ENCODE measurements at places on chromosomes 7 and 10.

- DNase-seq: no peak
These were observed 16.0 kb downstream of the RNF32 start for GRCh38 chr7:156656598-156656997.

DNA sequence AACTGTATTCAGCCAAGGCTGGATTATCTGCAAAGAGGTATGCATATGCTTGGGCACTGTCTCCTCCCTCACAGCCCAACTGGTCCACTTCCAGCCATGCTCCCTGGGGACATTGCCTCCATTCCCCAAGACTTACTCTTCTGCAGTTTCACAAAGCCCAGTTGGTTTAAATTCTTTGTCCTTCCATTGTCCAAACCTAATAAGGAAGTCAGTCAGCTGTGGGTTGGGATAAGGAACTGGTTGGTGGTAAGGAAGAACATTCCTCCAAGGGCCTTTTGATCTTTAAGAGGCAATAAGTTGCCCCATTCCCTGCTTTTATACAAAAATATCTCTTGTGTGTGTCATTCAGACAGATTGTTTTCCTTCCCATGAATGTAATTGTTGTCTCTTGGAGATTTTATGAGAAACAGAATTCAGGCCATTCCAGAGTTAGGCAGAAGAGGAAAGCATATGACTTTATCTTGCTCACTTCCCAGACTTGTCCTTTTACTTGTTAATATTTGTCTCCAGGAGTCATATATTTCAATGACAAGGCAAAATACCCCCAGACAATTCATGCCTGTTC, 673.7 kb downstream of the SUGCT start:
- no peak for DNase-seq

DNA sequence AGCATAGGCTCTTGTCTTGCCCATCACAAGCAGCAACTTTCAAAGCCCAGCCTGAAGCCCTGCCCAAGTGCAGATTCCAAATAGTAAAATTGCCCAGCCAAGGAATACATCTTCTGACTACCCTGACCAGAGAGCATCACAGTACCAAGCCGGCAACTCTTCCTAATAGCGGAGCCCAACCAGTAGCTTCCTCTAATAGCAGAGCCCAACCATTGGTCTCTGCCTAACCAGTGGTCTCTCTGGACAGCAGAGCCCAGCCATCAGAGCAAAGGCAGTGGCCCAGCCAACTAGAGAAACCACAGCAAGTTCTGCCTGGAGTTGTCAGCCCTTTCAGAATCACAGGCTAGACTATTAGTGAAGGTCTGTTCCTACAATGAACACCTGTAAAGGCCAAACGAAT, 285.6 kb downstream of the HGF start:
- DNase-seq: peak; percentile 58

- no peak for DNase-seq
These were observed 938.9 kb downstream of the NRG3 start for GRCh38 chr10:82813856-82814255.

DNA sequence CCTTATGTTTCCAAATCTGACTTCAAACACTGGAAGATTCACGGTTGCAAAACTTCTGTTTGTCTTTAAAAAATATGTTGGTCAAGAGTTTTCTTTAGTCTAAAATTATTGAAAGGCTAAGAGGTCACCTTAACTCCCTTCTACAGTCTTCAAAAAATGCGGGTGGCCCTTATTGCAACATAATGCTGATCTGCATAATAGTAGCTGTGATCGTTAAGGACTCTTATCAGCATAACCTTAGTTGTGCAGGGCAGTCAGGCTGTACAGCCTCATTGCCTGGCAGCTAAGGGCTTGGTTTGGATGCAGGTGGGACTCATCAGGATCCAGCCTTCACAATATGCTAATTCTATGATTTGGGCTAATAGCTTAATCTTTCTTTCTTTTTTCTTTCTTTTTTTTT, 15.0 kb downstream of the KIAA1217 start:
- DNase-seq: no peak

GRCh38 chr7:102425639-102426267, 7.6 kb upstream of the ORAI2 start:
- peak; percentile 50 for DNase-seq

DNA sequence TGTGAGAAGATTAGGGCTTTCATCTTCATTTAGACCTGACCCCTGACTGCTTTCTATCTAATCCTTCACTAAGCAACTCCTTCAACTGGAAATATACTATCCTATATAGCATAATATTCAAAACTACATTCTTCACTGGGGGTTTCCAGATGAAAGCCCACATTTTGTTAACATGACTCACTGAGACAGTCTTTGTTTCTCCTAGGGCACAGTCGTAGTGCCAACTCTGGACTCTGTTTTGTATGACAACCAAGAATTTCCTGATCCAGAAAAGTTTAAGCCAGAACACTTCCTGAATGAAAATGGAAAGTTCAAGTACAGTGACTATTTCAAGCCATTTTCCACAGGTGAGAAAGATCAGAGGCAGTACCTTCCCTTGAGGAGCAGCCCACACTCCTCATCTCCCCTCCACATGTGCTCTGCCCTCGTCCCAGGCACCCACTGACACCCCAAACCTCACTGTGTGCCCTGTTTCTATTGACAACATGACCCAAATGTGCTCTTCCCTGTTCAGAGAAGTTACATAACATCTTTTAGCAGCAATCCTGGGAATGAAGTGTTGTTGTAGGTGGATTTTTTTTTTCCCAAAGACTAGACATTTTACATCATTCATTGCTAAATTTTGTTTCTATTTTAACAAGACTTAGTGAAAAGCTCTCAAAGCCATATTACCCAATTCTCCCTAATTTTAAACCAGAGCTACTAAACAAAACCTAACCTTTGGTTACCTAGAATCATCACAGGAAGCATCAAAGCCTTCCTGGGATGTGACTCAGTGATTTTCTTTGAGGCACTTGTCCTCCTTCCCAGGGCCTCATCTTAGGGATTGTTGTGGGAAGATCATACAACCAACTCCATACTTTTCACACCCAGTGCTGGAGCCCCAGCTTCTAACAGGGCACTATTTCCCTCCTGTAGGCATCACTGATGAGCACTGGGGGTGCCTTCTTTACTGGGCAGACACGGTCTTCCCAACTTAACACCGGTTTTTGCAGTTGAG, 10.7 kb downstream of the CYP2E1 start:
- no peak for DNase-seq

DNA sequence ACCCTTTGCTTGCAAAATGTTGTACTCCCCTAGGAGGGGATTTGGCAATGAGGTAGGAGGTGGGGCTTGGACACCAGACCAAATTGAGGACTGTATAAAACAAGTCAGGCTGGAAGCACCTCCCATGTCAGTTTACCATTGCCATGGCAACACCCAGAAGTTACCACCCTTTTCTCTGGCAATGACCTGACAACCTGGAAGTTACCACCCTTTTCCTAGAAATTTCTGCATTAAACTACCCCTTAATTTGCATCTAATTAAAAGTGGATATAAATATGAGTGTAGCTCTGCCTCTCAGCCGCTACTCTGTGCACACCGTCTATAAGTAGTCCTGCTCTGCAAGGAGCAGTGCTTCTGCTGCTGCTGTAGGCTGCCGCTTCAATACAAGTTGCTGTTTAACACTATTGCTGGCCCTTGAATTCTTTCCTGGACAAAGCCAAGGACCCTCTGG, 7.8 kb upstream of the BLNK start:
- no peak for DNase-seq

DNA sequence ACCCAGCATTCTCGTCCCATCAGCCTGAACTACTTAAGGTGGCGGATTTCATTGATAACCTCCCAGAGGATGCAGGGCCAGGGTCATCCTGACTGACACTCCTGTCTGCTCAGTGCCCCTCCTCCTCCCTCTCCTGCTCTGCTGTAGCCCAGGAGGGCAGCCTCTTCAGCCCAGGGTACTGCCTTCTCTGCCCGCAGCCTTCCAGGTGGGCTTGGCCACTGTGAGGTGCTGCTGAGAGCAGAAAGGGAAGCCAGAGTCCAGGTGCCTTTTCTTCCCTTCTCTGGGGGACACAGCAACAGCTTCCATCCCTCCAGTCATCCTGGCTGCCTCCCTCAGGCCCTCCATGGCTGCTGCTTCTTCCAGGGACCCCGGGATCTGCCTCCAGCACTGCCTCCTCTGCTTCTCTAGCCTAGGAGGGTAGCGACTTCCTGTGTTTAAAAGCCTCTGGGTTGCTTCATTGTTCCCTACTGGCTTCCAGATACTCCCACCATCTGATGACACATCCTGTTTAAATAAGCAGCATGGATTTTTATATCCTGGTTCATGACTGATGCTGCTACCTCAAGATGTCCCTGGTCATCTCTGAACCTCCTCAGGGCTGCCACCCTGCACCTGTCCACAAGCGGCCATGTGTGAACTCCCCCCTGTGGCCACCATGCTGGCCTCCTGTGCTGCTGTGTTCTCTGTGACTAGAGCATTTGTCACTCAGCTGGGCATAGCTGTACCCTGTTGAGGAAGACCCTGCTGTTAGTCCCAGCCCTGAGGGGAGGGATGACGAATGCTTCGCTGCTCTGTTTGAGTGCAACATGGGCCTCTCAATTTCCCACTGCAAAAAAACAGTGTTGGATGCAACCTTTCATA, 55.8 kb downstream of the AKR1C4 start:
- DNase-seq: no peak

DNA sequence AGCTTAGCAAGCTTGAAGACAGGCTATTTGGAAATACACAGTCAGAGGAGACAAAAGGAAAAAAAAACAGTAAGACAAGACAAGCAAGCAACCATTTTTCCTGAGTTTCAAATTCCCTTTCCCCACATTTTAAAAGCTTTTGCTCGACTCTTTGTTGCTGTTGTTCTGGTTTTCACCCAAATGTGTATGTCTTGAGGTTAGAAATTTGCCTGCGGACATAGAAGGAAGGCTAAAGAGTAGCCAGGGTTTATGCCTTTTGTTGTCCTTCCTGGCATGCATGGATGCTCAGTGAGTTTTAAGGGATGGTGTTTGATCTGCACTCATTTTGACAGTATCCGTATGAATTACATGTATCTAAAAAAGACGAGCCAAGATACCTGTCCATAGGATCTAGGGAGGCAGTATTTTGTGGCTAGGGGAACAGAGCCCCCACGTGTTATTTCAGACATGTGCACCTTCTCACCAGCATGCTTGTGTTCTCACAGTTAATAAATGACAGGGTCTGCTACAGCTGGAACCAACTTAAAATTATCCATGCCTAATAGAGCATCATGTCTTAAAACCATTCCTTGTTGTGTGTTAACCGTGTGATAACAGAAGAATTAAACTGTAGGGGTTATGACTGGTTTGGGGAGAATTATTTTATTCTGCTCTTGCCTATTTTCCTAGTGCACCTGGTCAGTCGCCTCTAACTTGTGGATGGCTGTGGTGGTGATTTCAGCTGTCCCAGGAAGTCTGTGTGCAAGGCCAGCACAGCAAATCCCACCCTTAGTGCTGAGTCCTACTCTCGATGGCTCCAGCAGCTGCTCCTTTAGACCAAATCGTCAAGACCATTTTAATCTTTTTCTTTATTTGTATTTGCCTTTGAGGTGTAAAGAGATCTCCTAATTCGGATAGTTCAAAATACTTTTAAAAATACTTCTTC, 9.1 kb downstream of the WIPF3 start:
- DNase-seq: no peak

DNA sequence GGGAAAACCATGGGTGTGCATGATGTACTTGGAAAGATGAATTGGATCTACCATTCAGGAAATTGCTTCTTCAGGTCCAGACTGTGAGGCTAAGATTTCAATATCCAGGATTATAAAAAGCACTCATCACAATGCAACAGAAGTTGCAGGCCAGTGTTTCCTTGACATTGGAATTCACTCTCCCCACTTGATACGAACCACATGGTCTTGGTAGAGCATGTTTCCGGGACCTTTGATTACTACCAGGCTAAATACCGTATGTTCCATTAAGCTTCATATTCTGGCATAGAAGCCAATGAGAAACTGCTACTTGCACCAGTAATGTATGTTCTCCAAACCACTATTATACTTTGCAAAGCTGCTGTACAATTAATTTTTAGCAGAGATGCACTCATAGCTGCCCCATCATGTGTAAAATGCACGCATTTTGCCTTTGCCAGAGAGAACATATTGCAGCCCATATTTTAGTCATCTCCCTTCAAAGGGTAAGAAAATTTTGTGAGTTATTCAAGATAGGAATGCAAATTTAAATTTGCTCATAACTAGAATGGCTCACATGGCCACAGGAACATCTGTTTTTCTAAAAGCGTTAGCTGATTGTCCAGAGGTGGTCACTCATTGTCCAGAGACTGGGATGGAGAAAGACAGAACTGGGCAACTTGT, 8.1 kb downstream of the FRMD4A start:
- DNase-seq: no peak

GRCh38 chr10:22437620-22438588, 92.6 kb downstream of the SPAG6 start:
- peak; percentile 53 for DNase-seq

GRCh38 chr7:43639858-43640491, 57.1 kb downstream of the STK17A start:
- DNase-seq: no peak

GRCh38 chr7:120254845-120255244, 18.1 kb upstream of the KCND2 start:
- no peak for DNase-seq

DNA sequence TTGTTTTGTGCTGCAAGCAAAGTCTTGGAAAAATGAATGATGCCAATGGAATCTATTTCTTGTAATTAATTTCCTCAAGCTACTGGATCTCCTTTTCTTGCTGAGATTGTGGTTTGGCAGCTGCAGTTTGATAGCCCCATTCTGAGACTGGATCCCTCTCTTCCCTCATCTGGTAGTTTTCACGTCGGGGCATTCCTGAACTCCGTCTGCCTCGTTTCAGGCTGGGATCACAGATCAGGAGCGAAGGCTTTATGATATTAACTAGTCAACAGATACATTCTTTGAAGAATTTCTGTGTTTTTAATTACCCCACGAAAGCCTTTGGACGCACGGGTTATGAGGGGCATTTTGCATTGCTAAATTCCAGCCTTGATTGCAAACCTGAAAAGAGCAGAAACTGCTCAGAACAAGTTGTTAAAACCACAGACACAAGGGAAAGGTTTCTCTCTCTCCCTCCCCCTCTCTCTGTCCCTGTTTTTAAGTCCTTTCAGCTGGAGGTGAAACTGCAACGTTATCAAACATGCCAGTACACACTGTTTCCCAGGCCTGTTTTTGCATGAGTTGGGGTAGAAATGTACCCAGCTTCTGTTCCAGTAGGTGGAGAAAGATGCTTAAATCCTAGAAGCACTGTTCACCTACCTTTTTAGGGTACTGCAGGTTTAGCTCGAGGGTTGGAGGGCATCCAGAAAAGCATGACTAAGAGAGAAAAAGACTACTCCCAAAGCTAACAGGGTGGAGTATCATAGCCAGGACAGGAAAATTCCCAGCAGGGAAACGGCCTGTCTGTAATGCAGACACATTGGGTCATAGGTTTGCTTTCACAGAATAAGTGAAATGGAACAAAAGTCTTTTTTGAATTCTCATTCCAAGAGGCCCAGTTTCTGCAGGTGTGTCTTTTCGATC, 124.3 kb downstream of the CUX1 start:
- DNase-seq: no peak

- DNase-seq: no peak
These were observed 59.4 kb downstream of the SHH start for GRCh38 chr7:155752756-155753445.

- no peak for DNase-seq
These were observed 671.1 kb upstream of the GRM3 start for GRCh38 chr7:85972504-85973141.

GRCh38 chr10:126160971-126161630, 227.2 kb downstream of the ADAM12 start:
- no peak for DNase-seq

GRCh38 chr10:75283671-75284470, 48.1 kb upstream of the COMTD1 start:
- DNase-seq: peak; percentile 29

GRCh38 chr7:55082228-55082603, 63.4 kb downstream of the EGFR start:
- no peak for DNase-seq

GRCh38 chr10:43076311-43076875, 476 bp upstream of the RET start:
- DNase-seq: no peak
